Fibroblast of the aortic adventitia (primary cell): ENCODE measurements at places on chromosomes 16 and 17.

DNA sequence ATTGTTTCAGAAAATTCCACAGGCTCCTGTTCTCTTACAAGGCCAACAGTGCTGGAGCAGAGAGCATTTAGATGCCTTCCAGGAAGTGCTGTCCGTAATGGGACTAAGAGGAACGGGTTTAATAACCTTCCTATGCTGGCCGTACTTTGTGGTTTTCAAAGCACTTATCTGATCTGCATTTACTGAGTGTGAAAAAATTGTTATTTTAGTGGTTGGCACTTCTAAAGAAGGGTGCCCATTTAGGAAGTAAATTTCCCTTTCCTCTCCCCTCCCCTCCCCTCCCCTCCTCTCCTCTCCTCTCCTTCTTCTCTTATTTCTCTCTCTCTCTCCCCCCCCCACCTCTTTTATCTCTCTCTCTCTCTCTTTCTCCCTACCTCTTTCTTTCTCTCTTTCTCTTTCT is 72.0 kb upstream of the DNAJA2 start:
- DNase-seq: peak; percentile 25

DNA sequence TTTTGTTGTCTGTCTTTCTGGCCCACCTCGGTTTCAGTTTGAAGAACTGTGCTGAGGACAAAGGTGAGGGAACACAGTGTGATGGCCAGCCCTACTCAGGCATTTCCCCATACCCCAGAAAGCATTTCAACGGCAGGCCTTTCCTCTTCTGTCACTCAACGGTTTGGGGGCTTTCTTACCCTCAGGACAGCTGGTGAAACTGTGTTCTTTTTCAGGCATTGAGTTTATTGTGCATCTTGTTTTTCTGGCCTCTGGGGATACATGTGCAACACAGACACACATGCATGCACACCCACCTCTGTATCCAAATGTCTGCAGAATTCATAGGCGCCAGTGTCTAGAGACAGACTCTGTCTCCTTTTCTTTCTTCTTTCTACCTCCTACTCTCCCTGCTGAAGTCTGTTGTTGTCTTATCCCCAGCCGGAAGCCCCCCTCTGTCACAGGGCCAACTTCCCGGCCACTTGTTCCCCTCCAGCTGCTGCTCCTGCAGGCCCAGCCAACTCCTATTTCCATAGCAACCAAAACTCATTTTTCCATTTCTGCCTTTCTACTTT is 17.0 kb downstream of the CHD9 start:
- DNase-seq: peak; percentile 36

DNA sequence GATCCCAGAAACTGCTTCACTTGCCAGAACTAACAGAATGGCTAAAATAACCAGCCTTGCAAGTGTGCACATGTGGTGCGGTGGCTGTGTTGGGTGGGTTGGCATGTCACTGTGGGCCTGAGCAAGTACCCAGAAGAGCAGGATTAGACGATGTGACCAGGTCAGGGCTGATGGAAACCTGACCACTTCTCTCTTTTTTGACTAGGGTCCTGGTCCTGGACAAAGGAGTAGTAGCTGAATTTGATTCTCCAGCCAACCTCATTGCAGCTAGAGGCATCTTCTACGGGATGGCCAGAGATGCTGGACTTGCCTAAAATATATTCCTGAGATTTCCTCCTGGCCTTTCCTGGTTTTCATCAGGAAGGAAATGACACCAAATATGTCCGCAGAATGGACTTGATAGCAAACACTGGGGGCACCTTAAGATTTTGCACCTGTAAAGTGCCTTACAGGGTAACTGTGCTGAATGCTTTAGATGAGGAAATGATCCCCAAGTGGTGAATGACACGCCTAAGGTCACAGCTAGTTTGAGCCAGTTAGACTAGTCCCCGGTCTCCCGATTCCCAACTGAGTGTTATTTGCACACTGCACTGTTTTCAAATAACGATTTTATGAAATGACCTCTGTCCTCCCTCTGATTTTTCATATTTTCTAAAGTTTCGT is 16.7 kb downstream of the ANKRD40 start:
- no peak for DNase-seq

GRCh38 chr17:59607817-59608403 is 11.8 kb upstream of the CLTC start:
- no peak for DNase-seq

GRCh38 chr17:45248132-45248957 is 13.5 kb downstream of the SPATA32 start:
- no peak for DNase-seq

- DNase-seq: no peak
Observed at GRCh38 chr17:9824094-9824493, 1.6 kb upstream of the GLP2R start.

DNA sequence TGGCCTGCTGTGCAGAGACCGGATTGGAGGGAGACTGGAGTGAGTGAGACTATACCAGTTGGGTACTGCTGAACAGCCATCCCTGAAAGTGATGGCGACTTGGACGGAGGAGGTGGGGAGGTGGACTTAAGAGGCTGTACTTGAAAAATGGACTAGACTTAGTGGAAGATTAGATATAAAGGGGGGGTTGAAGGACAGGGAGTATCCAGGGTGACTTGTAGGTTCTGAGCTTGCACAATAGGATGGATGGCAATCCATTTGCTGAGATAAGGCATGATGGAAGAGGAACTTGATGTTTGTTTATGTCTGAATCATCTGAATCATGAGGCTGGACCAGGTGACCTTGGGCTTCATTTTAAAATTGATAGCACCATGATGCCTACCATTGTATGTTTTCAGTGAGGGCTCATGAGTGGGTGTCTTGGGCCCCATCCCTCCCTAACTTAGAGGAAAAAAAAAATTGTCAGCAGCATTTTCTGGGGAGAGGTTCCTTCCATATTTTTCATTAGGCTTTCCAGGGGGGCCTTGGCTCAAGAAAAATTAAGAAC is 41.2 kb downstream of the PRKCA start:
- DNase-seq: no peak
